ENCODE measurements at places on chromosomes 2 and 18.

GRCh38 chr2:189685540-189686229 is 11.2 kb downstream of the ANKAR start:
- DNase-seq = no peak

DNA sequence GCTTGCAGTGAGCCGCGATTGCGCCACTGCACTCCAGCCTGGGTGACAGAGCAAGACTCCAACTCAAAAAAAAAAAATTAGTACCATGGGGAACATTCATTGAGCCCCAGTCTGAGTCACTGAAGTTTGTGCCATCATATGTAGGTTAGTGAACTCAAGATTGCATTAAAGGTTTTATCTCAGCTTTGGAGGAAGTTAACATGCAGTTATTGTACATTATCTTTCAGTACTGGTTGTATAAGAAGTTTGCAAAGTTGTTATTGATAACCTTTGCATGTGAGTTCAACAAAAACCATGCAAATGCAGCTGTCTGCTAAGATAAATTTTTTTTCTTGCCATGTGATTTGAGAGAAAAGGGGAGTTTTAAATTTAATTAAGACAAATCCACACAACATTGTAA is 95.7 kb downstream of the MEIS1 start:
- no peak for DNase-seq

- DNase-seq = no peak
Observed at GRCh38 chr2:42116195-42117181, 52.7 kb upstream of the EML4 start.

GRCh38 chr2:9919512-9919911 is 32.0 kb upstream of the GRHL1 start:
- DNase-seq = no peak

DNA sequence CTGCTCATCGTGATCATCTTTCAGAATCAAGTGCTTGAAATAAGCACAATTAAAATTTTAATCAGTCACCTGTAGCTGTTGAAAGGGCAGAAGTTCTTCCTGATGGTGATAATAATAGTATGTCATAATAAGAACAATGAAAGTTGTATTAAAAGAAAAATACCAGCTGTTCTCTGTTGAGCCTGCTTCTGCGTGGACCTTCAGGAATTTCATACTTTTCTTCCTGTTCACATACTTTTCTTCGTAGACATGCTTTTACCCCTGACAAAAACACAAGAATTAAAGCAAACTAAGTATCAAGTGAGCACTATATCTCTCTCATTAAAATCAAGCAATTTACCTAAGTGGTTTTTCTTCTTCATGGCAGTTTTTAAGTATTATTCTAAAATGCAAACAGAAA is 79.2 kb downstream of the BARD1 start:
- DNase-seq = no peak

DNA sequence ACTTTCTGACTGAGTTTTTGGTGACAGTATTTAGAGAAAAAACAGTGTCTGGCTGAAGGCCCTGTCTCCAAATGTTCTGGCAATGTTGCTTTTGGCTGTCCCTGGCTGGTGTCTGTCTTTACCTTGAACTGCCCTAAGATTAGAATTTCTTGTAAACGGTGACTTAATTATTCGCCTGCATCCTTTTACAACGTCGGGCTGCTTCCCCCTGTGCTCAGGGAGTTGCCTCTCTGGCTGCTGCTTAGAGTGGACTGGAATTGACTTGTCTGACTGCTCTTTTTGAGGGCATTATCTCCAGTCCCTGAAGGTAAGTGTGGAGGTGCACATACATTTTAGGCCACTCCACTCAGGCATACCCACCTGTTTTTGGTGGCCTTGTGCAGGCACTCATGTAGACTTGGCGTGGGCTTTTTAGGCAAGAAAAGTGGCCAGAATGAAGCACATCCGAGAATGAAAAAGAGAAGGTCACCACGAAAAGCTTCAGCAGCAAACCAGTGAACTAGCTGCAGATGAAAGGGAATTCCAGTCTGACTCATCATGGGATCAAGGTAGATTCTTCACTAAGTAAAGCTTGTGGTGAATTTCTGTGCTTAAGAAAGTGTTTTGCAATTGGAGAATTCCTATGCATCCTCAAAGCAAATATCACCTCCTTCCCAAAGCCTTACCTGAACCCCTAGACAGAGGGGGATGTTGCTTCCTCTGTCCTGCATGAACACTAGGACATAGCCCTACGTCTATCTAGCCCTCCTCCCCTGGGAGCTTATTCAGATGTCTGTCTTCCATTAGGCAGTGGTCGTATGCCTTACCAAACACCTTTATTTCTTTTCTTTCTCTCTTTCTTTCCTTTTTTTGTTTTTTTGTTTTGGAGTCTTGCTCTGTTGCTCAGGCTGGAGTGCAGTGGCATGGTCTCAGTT is 230.3 kb upstream of the TRIB2 start:
- DNase-seq = no peak

GRCh38 chr2:29632018-29632417 is 289.4 kb downstream of the ALK start:
- DNase-seq = no peak

DNA sequence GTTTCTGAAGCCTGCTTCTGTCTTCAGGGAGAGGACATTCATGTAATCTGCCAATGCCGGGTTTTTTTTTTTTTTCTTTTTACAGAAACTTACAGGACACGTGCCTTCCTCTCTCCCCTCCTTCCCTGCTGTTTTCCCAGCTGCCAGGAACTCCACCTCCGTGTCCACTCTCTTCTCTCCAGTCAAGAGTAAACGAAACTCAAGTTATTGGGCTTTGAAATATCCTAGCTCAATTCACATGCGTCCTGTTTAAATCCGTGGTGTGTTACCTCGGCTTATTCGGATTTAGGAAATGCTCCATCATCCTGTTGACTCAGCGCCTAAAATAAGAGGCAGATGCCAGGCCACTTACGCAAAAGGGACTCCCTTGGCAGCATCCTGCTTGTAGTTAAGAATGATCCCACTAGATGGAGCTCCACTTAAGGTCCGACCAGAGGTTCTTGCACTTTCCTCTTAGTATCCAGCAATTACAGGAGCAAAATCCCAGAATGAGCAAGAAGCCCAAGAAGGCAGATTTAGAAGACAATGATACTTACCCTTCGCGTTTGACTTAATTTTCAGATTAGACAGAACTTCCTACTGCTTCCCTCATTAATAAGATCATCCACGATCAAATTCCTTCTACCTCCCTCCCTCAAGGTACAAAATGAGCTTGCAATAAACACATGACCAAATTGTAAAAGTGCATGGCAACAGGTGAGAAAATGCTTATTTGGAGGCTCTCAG is 97.2 kb upstream of the ZCCHC2 start:
- DNase-seq = peak; percentile 88

- no peak for DNase-seq
Observed at GRCh38 chr2:148888003-148888501, 13.0 kb downstream of the KIF5C start.

GRCh38 chr2:240182001-240182400 is 41.5 kb upstream of the OTOS start:
- DNase-seq = no peak

DNA sequence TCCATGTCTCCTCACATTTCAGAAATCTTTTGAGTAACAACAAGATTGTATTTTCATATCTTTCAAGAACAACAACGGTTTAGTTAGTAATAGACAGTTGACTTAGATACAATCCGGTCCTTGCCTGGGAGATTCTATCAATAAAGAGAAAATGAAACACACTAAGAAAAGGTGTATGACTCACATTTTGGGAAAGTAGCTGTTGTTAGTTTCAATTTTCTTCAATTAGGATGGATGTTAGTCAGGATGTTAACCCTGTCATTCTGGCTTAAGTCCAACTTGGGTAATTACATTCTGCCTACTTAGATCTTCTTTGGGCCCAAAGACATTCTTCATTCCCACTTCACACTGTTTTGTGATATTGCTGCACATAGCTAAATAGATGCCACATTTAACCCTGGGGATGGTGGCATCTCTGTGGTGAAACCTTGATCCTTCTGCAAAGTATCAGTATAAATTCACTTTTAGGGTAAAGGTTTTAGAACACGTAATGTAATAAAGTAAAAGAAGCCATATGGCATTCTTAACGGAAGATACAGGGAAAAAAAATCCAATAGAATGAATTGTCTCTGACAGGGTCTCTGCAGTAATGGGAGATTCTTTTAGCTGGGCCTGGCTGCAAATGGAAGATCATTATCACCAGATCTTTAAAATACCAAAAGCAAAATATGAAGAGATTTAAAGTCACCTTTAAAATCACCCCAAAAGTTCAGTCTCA is 365.5 kb downstream of the FIGN start:
- DNase-seq = no peak

- DNase-seq = no peak
Observed at GRCh38 chr2:88856409-88857135, 165.1 kb downstream of the RPIA start.

DNA sequence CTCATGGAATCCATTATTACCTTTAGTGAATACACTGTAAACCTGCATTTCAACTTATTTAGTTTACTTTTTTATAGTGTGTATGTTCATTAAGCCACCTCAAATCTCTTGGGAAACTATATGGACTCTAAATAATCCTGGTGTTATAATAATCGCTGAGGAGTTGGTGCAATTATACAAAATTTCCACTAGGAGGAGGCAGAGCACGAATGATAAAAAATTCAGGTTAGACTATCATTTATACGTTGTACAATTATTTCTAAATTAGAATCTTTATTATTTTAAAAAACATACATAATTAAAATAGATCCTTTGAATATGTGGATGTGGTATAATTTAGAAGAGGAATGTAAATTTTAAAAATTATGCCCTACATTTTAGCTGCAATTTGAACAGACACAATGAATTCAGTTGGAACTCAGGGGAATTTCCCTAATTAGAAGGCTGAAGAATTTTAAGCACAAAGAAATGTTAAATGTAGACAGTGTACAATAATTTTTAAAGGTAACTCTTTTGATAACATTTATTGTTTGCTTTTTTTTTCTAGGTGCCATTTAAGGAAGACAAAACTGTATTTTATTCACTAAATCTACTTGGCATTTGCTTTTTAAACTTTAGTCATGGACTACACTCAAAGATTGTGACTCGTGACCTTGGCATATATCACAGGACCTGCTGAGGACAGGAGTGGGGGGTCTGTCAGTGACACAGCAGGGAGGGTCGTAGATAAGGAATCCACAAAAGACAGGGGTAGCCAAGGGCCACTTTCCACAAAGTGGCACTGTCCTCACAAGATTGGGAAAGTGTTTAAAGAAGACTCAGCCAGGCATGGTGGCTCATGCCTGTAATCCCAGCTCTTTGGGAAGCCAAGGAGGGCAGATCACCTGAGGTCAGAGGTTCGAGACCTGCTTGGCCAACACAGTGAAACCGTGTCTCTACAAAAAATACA is 45.5 kb downstream of the RAB12 start:
- no peak for DNase-seq

- DNase-seq = no peak
Observed at GRCh38 chr18:3119401-3120341, 100.1 kb downstream of the MYOM1 start.

GRCh38 chr18:23924813-23925212 is 89.7 kb upstream of the TTC39C start:
- DNase-seq = no peak

DNA sequence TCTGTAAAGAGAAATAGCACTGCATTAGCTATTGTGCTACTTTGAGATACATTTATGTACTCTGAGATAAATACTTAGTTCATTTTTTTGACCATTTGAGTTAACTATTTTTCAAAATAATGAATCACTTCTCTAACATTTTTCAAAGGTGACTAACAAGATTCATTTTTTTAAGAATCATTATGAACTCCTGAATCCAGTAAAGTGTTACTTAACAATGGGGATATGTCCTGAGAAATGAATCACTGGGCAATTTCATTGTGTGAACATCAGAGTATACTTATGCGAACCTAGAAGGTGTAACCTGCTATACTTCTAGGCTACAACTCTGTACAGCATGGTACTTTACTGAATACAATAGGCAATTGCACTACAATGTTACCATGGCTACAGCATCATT is 355.8 kb downstream of the ARL6IP6 start:
- no peak for DNase-seq

- no peak for DNase-seq
Observed at GRCh38 chr18:54671291-54671881, 80.3 kb downstream of the DYNAP start.

DNA sequence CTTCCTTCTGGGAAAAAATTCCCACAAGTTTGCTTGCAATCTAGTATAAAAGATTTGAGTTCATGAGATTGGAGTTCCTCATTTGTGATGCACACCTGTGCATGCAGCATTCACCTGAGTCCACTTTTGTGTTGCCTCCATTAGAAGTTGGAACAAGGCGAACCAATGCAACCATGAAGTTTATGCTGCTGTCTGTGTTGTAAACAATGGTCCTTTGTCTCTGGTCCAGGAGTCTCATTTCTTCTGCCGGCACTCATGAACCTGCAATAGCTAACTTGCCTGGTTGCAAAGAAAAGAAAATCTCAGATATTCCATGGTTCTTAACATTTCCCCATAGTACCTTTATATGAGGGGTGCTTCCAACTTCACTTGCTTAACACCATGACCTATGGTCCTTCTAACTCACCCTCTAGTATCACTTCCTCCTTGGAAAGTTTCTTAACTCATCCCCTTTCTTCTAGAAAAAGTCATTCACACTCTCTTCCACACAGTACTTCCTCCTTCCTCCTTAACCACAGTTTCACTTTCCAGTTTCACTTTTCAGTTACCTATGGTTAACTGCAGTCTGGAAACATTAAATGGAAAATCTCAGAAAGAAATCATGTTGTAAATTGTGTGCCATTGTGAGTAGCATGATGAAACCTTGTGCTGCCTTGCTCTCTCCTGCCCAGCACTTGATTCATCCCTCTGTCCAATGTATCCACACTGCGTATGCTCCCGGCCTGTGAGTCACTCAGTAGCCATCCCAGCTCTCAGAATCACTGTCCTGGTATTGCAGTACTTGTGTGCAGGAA is 128.8 kb upstream of the TRIB2 start:
- DNase-seq = no peak

- no peak for DNase-seq
Observed at GRCh38 chr2:85806358-85807118, 52.7 kb downstream of the ATOH8 start.

- peak; percentile 63 for DNase-seq
Observed at GRCh38 chr2:217756375-217757107, 246.3 kb downstream of the TNS1 start.

Data from iPS DF 6.9 (cell line).